Suppressor macrophage (primary cell): ENCODE measurements at places on chromosomes 11 and 22.

GRCh38 chr11:14977101-14977880 lies 5.1 kb upstream of the CALCA start:
- no peak for DNase-seq

- no peak for DNase-seq
Observed at GRCh38 chr11:47340980-47341775, 11.3 kb downstream of the MYBPC3 start.

- DNase-seq: no peak
Observed at GRCh38 chr11:68574308-68574707, 110.0 kb upstream of the GAL start.

DNA sequence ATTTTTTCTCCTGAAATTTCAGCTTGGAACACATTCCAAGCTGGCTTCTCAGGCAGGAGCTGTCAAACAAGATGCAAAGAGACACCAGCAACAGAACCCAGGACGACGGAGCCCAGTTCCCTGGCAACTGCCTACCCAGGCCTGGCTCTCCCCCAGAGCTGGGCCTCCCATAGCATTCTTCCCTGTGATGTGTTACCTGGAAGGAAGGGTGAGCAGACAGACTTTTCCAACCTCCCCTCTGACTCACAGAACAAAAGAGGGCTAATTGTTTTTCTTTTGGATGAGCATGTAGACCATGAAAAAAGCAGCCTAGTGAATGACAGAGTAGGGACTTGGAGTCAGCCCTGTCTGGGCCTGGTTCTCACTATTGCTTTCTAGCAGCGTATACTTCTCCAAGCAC lies 55.3 kb upstream of the BMAL1 start:
- DNase-seq: no peak

GRCh38 chr11:8822469-8822868 lies 88.5 kb upstream of the AKIP1 start:
- no peak for DNase-seq

DNA sequence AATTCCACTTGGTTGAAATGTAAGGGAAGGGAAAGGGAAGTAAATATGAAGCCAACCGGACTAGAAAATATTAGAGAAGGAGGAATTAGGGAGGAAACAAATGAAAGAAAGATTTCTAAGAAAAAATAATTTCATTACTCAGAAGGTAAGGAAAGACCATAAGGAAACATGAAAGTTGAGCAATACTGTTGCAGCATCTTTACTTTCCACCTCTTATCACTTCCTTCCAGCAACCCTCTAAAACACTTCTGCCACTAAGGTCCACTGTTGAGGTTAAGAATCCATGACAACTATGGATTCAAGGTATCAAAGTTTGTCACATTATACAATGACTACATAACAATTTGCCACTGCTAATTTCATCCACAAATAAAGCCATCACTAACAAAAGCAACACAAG lies 308.6 kb downstream of the DLG2 start:
- DNase-seq: no peak

DNA sequence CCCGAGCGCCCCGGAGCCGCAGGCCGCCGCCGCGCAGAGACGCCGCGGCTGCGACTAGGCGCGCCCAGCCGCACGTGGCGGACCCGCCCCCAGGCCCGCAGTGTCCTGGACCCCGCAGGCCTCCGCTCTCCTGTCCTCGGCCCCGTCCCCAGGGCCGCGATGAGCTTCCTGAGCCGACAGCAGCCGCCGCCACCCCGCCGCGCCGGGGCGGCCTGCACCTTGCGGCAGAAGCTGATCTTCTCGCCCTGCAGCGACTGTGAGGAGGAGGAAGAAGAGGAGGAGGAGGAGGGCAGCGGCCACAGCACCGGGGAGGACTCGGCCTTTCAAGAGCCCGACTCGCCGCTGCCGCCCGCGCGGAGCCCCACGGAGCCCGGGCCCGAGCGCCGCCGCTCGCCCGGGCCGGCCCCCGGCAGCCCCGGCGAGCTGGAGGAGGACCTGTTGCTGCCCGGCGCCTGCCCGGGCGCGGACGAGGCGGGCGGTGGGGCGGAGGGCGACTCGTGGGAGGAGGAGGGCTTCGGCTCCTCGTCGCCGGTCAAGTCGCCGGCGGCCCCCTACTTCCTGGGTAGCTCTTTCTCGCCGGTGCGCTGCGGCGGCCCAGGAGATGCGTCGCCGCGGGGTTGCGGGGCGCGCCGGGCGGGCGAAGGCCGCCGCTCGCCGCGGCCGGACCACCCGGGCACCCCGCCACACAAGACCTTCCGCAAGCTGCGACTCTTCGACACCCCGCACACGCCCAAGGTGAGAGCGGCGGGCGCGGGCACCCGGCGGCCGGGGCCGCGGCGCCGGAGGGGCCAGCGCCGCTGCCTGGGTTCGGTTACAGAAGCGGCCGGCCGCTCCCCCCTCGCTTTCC lies 528 bp downstream of the WEE1 start:
- peak; percentile 59 for DNase-seq

DNA sequence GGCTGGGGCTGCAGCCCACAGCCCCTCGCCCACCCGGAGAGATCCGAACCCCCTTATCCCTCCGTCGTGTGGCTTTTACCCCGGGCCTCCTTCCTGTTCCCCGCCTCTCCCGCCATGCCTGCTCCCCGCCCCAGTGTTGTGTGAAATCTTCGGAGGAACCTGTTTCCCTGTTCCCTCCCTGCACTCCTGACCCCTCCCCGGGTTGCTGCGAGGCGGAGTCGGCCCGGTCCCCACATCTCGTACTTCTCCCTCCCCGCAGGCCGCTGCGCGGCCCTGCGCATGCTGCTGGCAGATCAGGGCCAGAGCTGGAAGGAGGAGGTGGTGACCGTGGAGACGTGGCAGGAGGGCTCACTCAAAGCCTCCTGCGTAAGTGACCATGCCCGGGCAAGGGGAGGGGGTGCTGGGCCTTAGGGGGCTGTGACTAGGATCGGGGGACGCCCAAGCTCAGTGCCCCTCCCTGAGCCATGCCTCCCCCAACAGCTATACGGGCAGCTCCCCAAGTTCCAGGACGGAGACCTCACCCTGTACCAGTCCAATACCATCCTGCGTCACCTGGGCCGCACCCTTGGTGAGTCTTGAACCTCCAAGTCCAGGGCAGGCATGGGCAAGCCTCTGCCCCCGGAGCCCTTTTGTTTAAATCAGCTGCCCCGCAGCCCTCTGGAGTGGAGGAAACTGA lies 731 bp downstream of the GSTP1 start:
- DNase-seq: peak; percentile 72

DNA sequence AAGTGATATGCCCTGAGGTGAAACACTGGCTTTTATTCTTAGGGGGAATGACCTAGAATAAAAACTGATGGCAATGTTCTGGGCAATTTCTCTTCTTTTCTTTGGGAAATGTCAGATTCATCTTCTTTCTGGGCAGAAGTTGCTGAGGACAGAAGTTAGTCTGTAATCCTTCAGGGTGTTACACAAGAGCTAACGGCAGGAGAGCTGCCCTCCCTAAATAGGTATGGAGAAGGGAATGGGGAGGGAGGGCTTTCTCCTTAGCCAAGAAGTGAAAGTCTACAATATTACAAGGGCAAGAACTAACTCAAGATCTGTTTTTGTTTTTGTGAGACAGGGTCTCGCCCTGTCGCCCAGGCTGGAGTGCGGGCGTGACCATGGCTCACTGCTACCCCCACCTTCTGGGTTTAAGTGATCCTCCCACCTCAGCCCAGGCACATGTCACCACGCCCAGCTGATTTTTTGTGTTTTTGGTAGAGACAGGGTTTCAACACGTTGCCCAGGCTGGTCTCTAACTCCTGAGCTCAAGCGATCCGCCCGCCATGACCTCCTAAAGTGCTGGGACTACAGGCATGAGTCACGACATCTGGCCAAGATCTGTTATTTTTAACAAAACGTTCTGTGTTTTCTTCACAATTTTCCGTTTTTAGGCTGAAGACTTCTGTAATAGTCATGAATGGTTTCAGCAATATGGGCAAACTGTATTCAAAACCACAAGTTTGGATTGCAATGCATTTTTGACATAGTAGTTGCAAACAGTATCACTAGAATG lies 7.2 kb downstream of the PIWIL4 start:
- DNase-seq: peak; percentile 80

DNA sequence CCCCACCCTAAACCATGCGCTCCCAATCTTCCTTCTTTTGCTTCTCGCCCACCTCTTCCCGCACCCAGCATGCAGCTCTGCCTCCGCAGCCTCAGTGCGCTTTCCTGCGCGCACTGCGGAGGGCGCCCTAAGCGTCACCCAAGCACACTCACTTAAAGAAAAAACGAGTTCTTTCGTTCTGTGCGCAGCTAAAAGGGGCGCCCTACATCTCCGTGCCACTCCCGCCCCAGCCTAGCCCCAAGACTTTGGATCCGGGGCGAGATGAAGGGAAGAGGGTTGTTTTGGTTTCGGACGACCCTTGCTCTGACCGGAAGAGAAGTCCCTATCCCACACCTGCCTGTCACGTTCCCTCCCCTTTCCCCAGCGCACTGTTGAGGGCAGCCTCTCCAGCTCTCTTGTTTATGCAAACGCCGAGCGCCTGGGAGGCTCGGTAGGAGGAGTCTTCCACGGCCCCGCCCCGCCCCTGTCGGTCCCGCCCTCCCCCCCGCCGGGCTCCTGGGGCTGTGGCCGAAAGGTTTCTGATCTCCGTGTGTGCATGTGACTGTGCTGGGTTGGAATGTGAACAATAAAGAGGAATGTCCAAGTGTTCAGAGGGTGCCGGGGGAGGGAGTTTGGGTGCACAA lies 5.3 kb downstream of the VSIG2 start:
- peak; percentile 86 for DNase-seq

DNA sequence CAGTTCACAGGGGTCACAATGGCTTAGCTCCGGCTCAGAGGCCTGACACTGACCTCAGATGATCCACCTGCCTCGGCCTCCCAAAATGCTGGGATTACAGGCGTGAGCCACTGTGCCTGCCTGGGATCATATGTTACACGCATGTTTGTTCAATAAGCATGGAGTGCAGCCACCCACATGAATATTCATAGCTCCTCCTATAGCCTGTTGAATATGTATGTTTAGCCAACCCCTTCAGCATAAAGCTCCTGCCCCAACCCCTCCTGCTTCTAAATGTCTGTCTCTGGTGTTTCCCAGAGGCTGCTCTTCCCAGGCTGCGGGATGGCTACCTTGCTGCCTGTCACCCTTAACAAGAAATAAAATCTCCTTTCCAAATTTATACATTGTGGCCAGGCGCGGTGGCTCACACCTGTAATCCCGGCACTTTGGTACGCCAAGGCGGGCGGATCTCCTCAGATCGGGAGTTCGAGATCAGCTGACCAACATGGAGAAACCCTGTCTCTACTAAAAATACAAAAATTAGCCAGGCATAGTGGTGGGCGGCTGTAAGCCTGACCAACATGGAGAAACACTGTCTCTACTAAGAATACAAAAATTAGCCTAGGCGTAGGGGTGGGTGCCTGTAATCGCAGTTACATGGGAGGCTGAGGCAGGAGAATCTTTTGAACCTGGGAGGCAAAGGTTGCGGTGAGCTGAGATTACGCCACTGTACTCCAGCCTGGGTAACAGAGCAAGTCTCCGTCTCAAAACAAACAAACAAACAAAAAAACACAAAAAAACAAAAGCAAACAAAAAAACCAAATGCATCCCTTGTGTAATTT lies 1.1 kb upstream of the APOBEC3F start:
- no peak for DNase-seq

DNA sequence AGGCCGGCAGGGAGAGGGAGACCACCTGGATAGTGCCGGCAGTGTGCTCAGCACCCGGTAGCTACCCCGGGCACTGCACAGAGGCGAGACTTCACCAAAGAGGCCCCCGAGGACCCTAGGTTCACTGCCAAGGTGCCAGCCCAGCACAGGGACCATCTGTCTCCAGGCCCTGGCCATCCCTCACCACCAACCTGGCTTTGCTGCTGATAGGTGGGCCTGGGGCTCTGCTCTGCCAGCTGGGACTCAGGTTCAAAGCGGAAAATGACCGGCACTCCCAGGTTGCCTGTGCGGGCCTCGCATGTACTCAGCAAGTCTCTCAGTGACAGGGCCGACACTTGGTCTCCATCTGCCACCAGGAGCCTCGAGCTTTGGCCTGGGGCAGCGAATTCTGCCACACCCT lies 812.2 kb downstream of the BRD1 start:
- no peak for DNase-seq

DNA sequence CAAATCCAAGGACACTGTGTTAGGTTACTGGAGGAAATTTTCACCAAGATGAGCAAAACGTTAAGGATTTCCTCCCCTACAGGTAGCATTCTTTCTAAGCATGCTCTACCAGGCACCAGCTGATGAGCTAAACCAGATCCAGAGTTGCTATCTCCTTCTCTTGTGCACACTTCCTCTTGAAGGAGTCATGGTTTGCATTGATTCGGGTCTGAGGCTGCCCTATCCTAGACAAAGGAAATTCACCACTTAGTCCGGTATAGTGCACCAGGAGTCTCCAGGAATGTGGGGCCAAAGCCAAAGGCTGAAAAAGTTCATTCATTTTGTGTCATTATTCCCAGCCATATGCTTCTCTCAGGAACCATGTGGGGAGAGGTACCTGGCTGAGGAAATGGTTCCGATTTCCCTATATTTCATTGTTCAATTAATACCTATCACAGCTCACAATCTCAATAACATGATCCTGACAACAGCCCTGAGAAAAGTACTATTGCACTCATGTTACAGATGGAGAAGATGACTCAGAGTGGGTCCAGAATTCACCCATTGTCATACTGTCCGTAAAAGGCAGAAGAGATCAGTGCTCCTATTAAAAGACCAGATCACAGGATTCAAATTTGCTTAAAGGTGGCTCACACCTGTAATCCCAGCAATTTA lies 39.1 kb downstream of the SLC35F2 start:
- DNase-seq: no peak

- no peak for DNase-seq
Observed at GRCh38 chr11:8826139-8826786, 84.7 kb upstream of the AKIP1 start.

DNA sequence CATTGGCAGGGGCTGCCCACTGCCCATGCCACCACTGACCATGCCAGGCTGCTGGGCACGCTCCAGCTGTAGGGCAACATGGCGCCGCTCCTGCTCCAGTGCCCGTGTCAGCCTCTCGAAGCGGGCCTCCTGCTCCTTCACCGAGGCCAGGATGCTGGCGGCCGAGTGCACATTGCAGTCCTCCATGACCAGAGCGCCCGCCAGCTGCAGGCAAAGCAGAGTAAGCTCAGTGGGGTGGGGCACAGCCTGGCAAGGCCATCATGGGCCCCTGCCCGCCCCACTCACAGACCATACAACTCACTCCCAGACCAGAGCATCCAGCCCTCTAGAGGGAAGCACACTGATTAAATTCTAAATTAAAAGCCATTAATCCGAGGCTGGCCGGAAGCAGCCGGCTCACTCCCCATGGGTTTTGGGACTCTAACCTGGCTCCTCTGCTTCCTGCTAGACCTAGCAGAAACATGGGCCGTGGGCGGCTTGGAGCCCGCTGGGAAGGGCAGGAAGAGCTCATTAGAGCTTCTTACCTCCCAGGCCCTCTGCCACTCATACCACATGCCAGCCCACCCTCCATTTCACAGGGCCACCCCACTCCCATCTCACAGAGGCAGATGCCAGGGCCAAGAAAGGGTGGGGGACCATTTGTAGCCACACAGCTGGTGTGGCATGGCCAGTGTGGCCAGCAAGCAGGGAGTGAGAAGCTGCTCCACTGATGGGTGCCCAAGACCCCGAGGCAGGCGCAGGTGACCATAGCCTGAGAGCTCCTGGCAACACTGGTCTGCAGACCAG lies 25.8 kb downstream of the ARVCF start:
- DNase-seq: no peak
